ENCODE measurements at places on chromosomes 5 and 9.

DNA sequence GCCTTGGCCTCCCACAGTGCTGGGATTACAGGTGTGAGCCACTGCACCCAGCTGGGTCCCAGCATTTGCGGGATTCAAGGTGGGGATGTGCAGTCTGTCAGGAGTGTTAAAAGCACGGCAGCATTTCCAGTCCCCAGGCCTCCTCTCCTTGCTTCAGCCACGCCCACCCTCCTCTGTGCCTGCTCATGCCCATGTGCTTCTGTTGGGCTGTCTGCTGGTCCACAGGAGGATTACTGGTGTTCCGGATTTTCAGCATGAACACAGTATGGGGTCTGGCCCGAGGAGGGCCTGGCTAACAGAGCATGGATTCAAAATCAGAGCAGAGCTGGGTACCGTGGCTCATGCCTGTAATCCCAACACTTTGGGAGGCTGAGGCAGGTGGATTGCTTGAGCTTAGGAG, 5.5 kb downstream of the ARRDC1 start:
- no peak for DNase-seq

DNA sequence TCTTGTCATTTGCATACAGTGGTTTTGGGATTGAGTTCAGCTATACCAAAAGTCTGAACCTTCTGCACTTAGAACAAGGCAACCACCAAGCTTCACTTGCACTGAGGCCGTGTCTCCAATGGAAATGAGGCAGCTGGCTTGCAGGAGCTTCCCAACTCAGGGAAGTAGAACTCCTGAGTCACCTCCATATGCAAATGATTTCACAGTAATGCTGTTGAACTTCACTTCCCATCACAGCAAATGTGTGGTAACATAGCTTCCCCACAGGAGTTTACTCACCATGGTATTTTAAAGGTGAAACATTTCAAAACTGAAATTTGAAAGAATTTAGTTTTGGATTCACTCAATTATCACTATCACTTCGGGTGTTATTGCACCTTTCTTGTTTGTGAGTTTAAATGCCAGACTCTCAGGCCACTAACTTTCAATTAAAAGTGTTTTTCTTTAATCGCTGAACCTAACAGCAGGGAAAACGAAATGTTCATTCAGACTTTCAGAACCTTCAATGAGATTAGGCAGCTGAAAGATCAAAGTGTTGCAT, 9.0 kb downstream of the CD274 start:
- DNase-seq = no peak

GRCh38 chr5:178940569-178941360, at the start of gene ZNF454:
Gene ZNF454, plus strand, starts transcription at chr5:178941198. Its CDS starts 1,594 bp downstream, at chr5:178942792.
- DNase-seq = no peak

DNA sequence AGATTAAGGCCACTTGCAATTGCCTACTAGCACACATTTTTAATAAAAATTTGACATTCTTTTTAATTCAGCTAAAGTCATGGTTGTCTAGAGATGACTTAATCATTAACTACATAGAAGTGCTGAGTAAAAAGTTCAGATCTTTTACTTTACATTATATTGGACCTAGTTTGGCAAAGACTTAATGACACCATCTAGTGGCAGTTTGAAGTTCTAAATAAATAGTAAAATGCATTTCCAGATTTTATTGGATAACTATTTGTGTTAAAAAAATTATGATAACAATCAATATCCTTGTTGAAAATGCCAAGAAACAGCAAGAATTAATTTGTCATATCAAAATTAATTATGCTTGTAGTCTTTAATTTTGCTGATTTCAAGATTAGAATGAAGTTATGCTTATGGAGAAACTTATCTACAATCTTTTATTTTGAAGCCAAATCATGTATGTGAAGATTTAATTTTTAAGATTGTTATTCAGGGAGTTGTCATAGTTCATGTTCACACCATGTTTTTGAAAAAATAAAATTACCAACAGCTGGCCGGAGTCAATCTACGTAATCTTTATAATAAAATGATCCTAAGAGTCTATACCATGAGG, 69.6 kb upstream of the PJA2 start:
- peak; percentile 2 for DNase-seq

- DNase-seq = no peak
These were observed 857.4 kb downstream of the MAT2B start for GRCh38 chr5:164362835-164363234.

GRCh38 chr9:120528829-120529228, 51.1 kb downstream of the CDK5RAP2 start:
- DNase-seq = no peak

GRCh38 chr5:139642213-139642612, 5.9 kb upstream of the CXXC5 start:
- DNase-seq = no peak

- no peak for DNase-seq
These were observed 4.3 kb downstream of the LCP2 start for GRCh38 chr5:170293273-170293672.

GRCh38 chr5:145976431-145977155, 40.2 kb downstream of the SH3RF2 start:
- no peak for DNase-seq

- DNase-seq = no peak
These were observed 86.9 kb upstream of the SIMC1 start for GRCh38 chr5:176151281-176151680.

DNA sequence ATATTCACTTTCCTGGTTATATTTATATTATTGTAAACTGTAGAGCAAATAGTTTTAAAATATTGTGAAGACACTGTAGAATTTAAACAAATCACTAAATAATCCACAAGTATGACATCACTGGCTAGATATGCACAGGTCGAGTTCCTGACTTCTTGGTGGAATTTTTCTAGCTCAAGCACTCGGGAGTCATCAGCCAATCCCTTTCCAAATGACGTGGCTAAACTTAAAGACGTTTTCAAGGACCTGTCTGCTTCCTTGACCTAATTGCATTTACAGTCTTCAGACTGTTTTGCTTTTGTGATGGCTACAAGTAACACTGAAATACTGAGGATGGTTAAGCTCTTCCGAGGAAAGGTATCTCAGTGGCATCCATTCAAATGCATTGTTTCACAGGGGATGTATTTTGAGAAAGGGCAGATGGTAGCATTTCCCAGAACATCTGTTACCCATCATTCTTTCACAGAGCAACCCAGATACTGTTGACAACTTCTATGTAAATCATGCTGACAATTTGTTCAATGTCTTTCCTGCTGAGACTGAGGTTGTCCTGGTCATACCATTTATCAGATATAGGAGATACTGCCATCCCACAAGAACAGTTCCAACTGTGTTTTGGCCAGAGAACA, 262.8 kb downstream of the CDH10 start:
- DNase-seq = no peak

DNA sequence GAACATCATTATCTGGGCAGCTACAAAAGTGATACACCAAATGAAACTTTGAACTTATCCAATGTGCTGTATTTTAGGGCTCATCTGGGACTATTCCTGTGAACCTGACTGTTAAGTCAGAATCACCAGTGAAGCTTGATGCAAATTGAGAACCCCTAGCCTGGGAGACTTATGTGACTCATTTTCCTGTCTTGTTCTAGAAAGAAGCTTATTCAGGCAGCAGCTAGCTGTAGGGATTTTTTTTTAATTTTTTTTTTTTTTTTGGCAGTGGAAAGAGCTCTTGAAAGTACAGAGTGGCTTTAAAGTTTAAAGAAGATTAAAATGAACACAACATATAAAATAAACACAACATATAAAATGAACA, 81.1 kb upstream of the TNFAIP8 start:
- no peak for DNase-seq

DNA sequence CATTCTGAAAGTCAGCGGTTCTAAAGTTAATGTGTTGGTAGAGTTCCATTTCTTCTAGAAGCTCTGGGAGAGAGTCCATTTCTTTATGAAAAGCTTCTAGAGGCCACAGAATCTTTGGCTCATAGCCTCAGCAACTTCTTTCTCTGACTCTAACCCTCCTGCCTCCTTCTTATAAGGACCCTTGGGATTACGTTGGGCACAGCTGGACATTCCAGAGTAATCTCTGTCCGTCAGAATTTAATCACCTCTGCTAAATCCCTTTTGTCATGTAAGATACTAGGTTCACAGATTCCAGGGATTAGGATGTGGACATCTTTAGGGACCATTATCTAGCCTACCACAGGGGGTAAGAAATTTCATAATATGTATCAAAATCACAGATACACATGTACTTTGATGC, 22.6 kb upstream of the ANKDD1B start:
- DNase-seq = no peak

DNA sequence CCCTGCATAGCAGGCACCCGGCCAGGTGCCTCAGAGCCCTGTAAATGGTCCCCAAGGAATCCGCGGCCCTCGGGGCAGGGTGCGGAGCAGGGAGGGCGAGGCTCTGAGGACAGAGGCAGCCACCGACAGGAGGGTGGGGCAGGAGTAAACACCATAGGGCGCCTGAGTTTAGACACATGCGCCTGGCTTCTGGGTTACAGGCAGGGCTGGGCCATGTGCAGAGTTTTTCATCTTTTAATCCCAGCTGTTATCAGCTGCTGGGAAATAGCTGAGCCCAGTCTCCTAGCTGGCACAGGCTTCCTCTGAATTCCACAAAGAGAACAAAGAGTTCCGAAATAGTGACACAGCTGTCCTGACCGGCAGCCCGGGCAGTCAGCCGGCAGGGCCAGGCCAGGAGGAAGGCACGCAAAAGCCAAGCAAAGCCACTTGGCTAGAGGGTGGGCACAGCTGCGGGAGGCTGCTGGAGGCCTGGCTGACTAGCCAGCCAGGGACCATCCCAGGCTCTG, 98.9 kb upstream of the PHYKPL start:
- no peak for DNase-seq

- DNase-seq = peak; percentile 6
These were observed at the start of gene CAMK4 for GRCh38 chr5:111223787-111224560. Gene CAMK4, plus strand, starts transcription at chr5:111224384. Its CDS starts 100 bp downstream, at chr5:111224484.

DNA sequence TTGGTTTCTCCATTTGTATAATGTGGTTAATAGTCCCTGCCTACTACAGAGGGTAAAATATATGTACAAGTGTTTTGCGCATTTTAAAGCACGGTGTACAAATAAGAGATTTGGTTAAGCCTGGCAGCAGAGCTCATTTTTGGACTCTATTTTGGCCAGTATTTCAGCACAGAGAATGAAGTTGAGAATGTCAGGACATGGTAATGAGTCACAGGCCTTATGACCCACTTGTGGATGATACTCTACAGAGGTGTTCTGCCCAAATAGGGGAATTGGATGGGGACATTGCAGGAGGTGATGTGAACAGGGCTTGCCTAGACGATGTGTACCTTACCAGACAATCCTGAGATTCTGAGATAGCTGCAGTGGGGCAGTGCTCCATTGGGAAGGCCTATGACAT, 50.6 kb downstream of the MELK start:
- DNase-seq = no peak

- DNase-seq = peak; percentile 51
These were observed 440.1 kb upstream of the ADAMTS16 start for GRCh38 chr5:4700069-4700468.

GRCh38 chr5:61570767-61571166, 238.7 kb downstream of the ZSWIM6 start:
- DNase-seq = no peak

DNA sequence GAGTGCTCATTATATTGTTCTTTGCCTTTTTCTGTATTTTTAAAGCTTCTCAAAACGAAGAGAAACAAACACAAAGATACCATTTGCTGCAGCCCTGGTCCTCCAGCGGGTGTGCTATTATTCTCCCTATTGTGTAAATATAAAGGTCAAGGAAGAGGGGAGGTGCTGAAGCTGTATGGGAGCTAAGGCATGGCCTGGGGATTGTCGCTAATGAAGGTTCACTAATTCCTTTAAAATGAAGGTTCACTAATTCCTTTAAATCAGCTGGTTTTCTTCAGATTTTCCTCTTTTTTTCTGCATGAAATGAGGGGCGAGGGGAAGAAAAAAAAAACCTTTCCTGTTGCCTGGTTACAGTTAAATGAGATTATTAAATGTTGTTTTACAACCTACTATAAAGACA, 74.5 kb upstream of the MAP1B start:
- no peak for DNase-seq

DNA sequence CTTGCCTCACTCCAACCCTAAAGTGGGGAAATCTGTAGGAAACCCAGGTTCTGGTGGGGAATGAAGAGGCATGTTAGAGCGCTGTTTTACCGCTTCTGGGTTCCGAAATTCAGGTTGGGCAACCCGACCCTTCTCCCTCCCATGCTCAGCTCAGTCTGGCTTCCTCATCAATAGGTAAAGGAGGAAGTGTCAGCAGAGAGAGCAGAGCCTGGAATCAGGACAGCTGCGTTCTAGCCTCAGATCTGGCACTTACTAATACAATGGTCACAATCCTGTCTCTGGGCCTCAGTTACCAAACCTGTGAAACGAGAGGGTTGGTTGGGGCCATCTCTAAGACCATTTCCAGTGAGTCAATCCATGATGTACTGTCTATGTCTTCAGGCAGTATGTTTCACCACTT, 16.2 kb upstream of the TNIP1 start:
- no peak for DNase-seq

GRCh38 chr5:71977311-71977710, 130.0 kb upstream of the MAP1B start:
- DNase-seq = peak; percentile 58

GRCh38 chr5:143008809-143009521, 238.8 kb downstream of the ARHGAP26 start:
- DNase-seq = peak; percentile 76

DNA sequence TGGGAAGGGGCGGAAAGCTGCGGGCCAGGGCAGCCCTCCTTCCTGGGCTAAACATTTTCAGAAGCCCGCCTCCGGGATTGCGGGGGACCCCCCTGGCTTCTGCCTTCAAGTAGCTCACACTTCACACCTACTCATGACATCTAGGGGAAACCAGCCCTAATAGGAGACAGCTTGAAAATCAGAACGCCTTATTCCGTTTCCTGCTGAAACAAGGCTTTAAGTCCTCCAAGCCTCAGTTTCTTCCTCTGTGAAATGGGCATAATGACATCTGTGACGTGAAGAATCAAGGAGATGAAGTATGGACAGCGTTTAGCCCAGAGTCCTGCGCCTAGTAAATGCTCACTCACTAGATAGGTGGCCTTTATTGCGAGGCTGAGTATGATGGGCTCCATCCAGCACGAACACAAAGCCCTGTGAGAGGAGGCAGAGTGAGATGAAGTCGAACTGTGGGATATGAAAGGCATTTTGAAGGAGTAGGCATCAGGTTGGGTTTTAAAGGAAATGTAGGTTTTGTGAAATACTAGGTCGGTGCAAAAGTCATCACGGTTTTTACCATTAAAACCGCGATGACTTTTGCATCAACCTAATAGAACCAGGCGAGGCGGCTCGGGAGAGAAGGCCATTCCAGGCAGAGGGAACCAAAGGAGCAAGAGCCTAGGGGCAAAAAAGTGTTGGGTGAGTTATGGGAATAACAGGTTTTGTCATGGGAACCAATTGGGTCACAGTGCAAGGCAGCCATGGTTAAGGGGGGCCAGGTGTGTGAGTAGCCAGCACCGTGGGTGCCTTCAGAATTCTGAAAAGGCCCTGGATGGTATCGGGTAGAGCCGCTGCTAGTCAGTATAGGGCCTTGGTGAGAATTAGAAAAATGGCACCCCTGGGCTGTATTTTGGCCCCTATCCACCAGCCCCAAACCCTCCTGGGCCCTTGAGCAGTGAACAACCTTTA, 1.0 kb upstream of the TSC1 start:
- DNase-seq = no peak

- no peak for DNase-seq
These were observed 543.9 kb downstream of the TLE1 start for GRCh38 chr9:81145331-81145963.
